ENCODE measurements at places on chromosomes 1 and 21.
A peak's percentile ranks its signal among the peaks of the same experiment; 100 is the strongest.

GRCh38 chr1:210464519-210465039 lies 135.9 kb downstream of the HHAT start:
- no peak for DNase-seq

GRCh38 chr1:153444078-153444477 lies 16.4 kb downstream of the S100A7 start:
- no peak for DNase-seq

DNA sequence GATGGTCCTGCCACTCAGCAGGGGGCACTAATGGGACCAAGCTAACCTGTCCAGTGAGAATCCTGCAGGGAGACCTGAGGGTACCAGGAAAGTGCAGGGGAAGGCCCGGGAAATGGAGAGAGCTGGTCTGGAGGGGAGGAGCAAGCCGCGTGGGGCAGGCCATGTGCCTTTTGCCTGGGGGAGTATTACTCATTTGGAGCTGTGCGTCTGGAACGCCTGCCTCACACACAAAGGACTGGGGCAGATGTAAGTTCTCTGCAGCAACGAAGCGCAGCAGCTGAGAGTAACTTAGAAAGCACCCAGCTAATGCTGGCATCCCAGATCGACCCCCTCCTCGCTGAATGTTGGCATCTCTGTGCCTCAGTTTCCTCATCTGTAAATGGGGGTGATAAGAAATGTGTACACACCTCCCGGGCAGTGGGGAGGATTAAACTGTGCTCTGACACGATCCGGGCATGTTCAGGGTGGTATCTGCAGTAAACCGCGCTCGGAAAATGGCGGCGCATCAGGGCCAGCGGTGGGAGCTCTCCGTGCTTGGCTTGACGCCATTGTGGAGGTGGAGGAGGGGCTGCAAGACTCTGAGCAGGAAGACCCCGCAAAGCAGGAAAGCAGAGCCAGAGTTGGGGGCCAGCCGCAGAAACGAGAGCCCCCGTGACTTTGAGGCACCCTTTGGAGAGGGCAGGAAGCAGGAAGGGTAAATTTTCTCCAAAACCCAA lies 212.5 kb downstream of the NPHP4 start:
- no peak for DNase-seq

GRCh38 chr1:209732725-209733124 lies 23.1 kb upstream of the TRAF3IP3 start:
- DNase-seq, result no peak

GRCh38 chr21:18959817-18960216 lies 556.2 kb upstream of the TMPRSS15 start:
- DNase-seq, result no peak

- DNase-seq, result no peak
Measured at GRCh38 chr1:229675396-229675795, 49.3 kb downstream of the URB2 start.

- no peak for DNase-seq
Measured at GRCh38 chr1:43879996-43880395, 53.6 kb upstream of the ARTN start.

DNA sequence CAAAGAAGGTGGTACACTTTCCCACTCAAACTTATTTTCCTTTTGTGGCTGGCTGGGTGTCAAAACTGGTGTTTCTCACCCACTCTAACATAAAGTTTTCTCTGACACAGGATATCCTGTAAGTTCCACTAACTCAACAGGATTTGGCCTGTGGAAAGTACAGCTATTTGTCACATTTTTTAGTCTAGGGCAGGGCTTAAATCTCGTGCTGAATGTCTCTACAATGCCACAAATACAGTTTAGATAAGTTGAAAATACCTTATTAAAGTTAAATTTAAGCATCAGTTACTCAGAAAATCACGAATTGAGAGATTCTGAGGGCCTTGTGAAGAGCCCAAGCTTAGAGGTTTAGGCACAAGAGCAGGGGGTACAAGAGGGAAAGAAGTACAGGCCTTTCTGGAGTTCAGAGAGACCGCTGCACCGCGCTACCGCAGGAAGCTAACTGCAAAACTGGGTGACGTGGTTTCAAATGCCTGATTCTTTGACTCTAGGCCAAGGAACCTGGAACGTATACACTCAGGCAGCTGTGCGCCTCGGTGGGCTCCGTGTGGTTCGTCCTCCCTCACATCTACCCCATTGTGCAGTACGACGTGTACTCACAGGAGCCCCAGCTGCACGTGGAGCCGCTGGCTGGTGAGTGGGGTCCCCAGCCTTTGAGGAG lies 23.4 kb upstream of the PWP2 start:
- peak; percentile 52 for DNase-seq

GRCh38 chr1:176656257-176656995 lies 193.5 kb downstream of the PAPPA2 start:
- no peak for DNase-seq

DNA sequence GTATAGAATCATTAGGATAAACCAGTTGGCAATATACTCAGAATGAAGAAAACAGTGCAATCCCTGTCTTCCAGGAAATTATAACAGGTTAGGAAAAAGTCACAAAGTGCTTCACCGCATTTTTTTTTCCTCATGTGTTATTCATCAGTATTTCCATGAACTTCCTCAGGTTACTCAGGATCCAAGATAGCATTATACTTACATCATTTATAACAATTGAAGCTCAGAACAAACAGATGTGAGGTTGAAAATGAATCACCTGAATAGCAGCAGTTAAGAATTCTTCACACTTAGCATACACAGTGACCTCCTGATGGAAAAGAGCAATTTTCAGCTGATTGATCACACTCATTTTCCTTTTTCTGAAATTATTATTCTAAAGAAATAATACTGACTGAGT lies 1040.7 kb upstream of the B3GALT2 start:
- no peak for DNase-seq

DNA sequence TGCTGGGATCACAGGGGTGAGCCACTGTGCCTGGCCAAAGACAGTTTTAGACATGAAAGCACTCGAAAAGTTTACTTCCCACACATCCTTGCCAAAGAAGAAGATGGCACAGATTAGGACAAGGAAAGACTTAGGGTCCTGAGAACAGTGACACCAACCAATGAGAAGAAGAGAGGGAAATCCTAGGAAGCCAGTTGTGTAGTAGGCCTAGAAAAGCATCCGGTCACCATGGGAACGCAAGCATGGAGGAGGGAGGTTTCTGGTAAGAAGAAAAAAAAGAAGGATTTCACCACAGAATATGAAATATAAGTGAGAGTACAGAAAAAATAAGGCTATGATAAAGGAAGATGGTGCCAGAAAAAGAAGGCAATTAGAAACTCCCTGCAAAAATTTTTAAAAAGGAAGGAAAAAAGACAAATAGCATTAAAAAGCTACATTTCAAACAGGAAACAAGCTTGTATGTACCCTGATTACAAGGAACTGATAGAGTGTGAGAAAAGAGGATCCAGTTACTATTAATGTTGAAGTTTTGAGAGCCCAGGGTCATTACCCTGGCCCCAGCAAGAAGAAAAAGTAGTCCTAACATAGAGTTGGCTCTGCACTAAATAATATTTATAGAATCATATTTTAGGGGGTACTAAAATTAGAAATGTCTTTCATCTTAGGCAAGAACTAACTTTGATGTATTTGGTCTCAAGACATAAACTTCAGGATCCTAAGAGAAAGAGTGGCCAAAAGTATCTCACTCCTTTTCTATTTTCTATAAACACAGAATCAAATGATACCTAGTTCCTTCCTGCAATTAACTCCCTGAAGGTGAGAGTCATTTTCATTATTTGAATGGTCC lies 16.1 kb downstream of the DIPK1A start:
- no peak for DNase-seq

DNA sequence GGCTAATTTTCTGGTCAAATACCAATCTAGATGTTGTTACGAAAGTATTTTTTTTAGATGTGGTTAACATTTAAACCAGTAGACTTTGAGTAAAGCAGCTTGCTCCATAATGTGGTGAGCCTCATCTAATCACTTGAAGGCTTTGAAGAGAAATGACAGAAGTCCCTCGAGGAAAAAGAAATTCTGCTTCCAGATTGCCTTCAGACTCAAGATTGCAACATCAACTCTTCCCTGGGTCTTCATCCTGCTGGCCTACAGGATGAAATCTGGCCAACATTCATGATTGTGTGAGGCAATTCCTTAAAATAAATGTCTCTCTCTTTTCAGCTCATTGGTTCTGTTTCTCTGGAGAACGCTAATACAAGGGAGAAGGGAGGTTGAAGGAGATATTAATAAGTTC lies 32.5 kb upstream of the SSX2IP start:
- DNase-seq, result no peak

GRCh38 chr1:232878086-232878485 lies 72.3 kb upstream of the NTPCR start:
- DNase-seq, result no peak

DNA sequence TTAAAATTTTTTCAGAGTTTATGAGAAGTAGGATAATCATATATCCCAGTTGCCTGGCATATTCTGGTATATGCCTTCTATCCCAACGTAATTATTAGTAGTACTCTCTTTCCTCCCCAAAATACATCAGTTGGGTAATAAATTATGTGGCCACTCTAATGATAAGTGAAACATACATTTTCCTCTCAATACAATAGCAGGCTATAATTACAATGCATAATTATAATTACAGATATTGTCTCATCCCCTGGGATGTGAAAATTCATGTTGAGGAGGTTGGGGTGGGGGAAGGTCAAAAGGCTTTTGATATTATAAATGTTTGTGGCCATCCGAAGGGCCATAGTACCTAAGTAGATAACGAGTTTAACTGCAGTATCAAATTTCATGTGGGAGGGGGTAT lies 277.1 kb downstream of the ST6GALNAC3 start:
- DNase-seq, result no peak

GRCh38 chr1:183318433-183318832 lies 99.7 kb downstream of the NMNAT2 start:
- DNase-seq, result no peak

DNA sequence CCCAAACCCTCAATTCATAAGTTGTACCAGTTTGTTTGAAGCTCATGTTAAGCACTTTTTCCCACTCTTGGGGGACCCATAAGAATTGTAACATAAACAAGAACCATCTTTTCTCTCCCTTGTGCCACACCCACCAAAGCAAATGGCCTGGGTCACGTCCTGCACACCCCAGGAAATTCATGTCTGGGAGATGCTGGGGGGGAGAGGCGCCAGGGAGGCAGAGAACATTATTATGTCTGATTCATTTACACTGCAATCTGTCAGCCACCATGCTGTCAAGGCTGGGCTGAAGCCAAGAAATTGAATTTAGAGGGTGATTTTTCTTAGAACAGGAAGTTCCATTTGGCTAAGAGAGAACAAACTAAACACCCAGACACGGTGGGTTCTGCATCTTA lies 37.2 kb upstream of the IPO9 start:
- DNase-seq, result no peak

- no peak for DNase-seq
Measured at GRCh38 chr1:199085903-199086302, 447.1 kb downstream of the PTPRC start.

- DNase-seq, result no peak
Measured at GRCh38 chr1:46677339-46677738, 5.7 kb downstream of the TEX38 start.

GRCh38 chr1:57431400-57431799 lies 7.5 kb upstream of the DAB1 start:
- DNase-seq, result no peak

DNA sequence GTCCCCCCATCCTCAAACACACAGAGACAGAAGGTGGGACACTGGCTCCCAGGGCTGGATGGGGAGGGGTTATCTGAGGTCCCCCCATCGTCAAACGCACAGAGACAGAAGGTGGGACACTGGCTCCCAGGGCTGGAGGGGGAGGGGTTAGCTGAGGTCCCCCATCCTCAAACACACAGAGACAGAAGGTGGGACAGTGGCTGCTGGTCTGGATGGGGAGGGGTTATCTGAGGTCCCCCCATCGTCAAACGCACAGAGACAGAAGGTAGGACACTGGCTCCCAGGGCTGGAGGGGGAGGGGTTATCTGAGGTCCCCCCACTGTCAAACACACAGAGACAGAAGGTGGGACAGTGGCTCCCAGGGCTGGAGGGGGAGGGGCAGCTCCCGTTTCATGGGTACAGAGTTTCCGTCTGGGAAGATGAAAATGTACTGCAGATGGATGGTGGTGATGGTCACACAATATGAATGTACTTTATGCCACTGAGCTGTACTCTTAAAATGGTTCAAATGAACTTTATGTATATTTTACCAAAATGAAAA lies 69.2 kb downstream of the SCCPDH start:
- DNase-seq, result no peak

GRCh38 chr1:228861832-228862180 lies 126.5 kb downstream of the RHOU start:
- DNase-seq, result no peak

- DNase-seq, result no peak
Measured at GRCh38 chr1:48643193-48643592, 133.5 kb downstream of the BEND5 start.

- no peak for DNase-seq
Measured at GRCh38 chr1:48898894-48899293, 122.2 kb upstream of the BEND5 start.

DNA sequence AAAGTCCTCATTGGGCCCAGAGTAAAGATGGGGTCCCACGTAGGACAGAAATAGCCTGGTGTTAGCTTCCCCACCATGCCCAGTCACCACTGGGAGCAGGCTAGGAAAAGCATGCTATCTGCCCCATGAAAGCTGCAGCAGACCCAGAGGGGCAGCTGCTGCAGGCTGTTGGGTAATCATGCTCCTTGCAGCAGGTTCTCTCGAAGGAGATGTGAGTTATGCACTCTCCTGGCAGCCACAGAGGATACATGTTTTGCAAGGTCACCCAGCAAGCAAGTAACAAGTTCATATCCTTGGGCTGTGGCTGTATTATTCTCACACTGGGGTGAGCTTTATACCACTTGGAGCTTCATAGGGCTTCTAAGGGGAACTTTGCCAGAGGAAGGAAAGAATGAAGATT lies 9.1 kb upstream of the HEYL start:
- DNase-seq, result no peak

GRCh38 chr1:34885405-34886247 lies 26.1 kb upstream of the SMIM12 start:
- peak; percentile 65 for DNase-seq

DNA sequence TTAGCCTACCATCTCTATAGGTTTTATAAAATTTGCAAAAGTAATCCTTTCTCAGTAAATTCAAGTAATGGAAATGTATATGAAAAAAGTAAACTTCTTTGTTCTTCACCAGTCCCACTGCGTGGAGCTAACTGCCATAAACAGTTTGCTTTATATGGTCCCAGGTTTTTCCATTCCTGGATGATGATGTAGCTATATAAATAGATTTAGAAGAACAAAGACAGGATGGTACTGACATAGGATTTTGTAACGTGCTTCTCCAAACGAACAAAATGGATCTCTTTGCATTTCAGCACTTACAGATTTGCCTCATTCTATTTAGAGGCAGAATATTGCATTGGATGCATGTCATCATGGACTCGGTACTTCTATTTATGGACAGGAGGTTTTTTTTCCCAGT lies 57.3 kb downstream of the SMYD2 start:
- no peak for DNase-seq

Data from stimulated activated CD4-positive, alpha-beta T cell treated with anti-CD3 and anti-CD28 coated beads, Interleukin-12 subunit alpha, Interleukin-12 subunit beta, amount 100 ng/mL, for 48 hours (primary cell).